ENCODE measurements at places on chromosomes 1 and 21.

GRCh38 chr1:70767377-70767776, 280.2 kb downstream of the PTGER3 start:
- no peak for DNase-seq

DNA sequence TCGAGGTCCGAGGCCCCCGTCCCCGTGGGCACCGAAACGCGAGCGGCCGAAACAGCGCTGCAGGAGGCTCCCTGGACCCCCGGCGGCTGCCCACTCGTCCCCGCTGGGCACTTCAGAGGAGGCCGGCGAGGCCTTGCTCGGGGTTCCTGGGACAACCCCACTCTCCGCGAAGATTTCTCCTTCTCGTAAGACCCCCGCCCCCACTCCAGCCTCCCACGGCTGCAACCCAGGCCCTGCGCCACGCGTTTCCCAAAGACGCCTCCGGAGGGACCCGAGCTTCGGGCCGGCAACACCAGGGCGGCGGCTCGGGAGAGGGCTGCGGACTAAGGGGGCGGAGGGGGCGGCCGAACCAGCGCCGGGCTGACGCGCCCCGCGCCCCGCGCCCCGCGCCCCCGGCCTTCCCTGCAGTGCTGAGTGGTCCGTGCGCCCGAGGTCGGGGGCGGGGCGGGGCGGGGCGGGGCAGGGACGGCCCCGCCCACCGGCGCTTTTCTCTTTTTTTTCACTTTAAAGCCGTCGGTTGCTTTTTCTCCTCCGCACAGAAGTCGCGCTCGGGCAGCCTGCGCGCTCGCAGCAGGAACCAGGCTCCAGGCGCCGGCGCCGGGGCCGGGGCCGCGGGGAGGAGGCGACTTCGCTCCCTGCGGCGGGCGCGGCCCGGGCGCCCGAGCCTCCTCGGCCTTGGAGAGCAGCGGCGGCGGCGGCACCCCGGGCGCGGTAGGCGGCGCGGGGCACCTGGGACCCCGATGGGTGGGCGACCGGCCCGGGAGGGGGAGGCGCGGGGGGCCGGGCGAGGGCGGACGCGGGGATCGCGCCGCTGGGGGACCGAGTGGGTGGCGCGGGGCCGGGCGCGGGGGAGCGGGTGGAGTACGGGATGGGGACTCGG, at the start of gene SPSB1:
Gene SPSB1 (plus strand): TSS at position 534 of the 880 bp plus-strand sequence. CDS start 62,998 bp downstream, outside the sequence.
- peak; percentile 69 for DNase-seq

DNA sequence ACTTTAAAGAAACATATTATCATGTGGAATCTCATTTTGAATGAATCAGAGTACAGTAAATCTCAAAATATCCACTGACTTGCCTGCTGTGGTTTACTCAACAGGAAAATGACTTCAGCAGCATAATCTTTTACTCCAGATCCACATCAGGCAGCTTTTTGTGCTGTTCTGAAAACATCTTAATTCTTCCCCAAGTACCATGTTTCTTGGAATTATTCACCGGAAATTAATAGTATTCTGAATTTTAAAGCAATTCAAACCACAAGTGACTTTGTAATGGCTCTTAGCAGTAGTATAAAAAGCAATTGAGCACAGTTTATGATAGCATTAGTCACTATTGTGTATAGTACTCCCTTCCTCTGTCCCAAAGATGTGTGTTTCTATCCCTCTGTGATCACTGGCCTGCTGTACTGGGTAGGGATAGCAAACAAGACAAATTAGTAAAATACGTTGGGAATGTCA, 64.2 kb upstream of the ERRFI1 start:
- DNase-seq: no peak

- DNase-seq: no peak
These were observed 1.5 kb upstream of the TRNAU1AP start for GRCh38 chr1:28551381-28551780.

DNA sequence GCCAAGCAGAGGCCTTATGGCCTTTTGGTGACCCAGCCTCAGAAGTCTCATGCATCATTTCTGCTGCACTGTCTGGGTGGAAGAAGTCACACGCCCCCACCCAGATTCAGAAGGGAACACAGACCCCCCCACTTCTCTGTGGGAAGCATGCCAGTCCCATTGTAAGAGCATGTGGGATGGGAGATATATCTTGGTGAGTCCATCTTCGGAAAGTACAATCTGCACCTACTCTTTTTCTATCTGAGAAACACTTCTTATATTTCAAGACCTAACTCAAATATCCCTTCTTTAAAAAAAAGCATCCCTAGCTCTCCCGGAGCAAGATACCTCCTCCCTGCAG, 159.6 kb upstream of the FGGY start:
- DNase-seq: no peak

DNA sequence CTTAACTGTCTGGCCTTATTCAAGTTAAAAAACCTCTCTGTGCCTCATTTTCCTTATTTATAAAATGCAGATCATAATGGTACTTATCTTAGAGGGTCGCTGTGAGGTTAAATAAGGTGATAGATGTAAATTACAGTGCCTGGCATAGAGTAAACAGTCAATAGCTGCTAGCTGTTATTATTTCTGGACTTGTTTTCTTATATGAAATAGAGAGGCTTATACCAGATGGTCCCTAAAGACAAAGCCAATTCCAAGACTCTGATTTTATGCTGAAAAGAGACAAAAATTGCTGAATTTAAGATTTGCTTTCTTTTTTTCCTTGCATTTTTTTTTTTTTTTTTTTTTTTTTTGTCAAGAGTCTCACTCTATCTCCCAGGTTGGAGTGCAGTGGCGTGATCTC, 10.3 kb downstream of the PBX1 start:
- no peak for DNase-seq

GRCh38 chr1:232980986-232981560, 30.7 kb downstream of the NTPCR start:
- no peak for DNase-seq

GRCh38 chr1:58899587-58900271, 115.9 kb upstream of the JUN start:
- DNase-seq: no peak

DNA sequence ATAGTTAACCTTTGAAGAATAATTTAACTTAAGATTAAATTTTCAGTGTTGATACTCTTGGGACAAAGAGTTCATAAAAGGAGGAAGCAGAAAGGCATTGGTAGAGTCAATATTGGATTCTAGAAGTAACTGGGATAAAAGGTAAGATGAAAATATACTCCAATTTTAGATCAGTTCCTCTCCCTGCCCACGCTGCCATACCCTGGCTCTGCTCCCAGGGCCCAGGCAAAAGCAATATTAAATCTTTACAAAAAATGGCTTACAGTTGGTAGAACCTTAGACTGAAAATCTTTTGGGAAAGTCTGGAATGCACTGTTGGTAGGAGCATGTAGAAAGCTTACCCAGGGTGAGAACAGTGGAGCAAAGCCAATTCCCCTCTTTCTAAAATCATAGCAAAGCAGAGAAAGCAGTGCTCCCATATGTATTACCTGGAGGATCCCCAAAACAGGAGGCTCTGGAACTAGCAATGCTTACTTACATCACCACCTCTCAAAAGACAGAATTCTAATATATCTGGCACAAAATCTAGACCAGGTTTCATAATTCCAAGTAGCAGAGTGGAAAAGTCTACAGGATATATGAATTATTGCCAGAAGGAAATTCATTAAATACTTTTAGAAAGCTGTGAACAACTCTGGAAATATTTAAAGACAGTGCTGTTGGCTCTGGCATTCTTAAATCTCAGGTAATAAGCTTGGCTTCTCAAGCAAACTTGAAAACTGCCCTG, 24.5 kb downstream of the KIAA0319L start:
- no peak for DNase-seq

DNA sequence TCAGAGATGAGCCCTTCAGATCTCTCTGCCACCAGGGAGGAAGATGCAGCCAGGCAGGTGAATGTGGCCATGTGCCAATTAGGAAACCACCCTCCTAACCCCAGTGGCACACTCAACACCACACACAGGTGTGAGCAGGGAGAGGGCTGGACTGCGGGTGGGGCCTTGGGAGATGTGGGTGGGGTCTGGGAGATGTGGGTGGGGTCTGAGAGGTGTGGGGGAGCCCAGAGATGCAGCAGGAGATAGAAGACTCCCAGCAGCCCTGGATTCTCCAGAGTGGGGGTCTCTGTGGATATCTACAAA, 43.2 kb upstream of the COL6A1 start:
- DNase-seq: no peak

Measured in SK-MEL-5 (cell line).